Right cardiac atrium (tissue), 5 donors: ENCODE measurements at places on chromosomes 4 and X. TPM values are rescaled to one million over a fixed set of nuclear protein-coding genes. Genes with fewer than 3 reads are reported as not detected.

DNA sequence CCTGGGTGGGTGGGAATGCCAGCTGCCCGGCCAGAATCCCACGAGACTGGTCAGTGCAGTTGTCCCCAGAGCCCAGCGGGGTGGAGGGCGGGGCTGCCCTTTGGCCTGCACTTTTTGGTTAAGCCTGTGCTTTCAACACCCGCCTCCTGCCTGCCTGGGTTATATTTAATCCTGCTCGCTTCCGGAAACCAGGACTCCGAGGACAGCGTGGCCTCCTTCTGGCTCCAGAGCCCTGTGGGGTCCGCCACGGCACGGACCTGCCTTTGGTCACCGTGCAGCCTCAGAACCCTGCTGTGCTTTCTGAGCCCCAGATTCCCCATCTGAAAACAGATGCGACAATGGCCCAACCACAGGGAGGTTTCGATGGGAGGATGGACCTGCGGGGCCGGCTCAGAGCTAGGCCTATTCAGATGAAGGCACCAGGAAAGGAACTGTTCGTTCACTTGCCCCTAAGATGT, 29.4 kb upstream of the KIAA0232 start:
- DNase-seq, result peak; percentile 71

DNA sequence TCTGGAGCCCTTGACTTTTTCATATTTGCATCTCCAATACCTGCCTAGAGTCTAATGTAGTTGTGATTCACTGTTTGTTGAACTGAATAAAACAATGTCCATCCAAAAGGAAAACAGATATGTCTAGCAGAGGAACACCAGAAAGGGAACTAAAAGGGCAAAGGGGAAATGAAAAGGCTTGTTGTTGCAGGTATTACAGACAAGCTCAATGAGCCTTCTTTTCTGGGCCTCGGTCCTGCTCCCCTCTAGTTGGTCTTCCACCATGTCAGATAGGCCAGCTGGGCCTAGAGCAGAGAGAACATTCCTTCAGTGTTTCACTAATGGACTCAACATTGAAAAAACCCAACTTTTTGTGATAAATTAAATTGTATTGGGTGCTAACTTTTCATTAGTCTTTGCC, 55.4 kb downstream of the ZFX start:
- no peak for DNase-seq

DNA sequence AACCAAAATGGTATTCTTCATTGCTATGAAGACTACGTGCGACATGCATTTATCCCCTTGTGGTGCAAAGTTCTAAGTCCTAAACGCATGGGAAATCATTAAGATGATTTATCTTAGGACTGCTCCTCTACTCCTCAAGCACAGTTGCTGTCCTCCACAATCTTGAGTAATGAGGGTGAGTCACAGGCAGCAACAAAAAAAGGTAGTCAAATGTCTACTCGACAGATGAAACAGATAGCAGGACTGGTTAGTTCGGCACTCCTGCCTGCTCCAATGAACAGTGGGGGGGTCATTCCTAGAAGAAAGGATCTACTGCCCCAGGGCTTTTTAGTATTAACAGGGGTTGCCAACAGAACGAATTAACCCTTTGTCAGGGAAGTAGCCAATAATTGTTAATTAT, 233.7 kb upstream of the FGF13 start:
- DNase-seq, result no peak

DNA sequence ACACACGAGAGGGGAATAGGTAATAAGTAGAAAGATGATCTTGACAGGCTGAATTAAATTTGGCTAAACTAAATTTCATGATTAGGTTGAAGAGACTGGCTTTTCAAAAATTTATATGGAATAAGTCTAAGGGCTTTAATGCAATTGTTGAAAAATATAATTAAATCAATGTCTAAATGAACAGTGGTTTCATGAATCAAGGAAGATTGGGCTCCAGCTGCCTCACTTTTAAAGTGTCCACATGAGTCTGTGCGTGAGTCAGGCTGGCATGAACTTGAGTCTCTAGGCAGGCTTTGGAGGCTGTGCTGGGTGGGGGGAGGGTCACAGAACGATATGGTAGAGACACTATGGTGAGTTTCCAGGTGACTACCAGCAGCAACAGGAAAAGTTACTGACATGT, 111.9 kb downstream of the SORBS2 start:
- DNase-seq, result no peak

DNA sequence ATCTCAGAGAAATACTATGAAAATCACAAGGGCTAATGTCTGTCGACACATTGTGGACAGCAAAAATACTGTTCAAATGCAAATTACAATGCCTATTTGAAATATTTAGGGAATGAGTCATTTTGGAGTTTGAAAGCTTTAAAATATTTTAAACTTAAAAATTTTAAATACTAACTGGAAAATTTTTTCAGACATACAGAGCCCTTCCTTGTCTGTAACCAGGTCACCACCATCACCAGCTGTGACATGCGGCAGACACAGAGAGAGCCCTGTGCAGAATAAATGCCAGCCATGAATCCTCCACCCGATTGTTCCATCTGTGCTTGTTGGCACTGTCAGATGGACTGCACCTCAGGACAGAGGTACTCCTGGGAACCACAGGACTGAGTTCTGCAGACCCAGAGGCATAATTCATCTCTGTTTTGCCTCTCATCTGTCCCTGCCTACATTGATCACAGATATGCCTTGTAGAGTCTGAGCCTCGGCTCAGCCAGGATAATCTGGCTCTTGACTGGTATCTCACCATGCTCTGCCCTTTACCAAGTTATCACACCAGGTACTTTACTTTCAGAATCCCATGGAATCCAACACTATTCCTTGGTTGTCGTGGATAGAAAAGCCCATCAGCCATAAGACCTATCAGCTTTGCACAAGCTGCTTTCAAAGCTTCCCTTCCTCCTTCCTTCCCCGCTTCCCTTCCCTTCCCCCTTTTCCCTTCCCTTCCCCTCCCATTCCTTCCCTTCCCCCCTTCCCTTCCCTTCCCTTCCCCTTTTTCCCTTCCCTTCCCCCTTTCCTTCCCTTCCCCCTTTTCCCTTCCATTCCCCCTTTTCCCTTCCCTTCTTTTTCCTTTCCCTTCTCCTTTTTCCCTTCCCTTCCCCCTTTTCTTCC, 67.2 kb downstream of the TBC1D9 start:
- no peak for DNase-seq

DNA sequence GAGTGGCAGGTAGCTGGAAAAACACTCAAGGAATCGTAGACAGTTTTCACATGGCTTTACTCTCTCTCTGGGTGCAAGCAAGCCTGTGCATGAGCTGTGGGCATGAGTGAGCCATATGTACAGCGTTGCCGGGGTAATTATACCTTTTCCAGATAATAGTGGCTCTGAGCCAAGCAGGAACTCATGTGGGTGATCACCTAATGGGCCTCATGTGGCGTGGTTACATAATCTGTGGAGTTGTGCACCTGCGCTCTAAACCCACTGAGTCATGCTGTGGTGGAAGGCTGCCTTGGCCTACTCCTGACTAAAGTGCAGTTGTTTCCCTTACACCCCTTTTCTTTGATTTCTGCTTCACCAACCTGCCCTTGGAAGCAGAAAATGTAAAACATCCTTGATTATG, 1564.5 kb upstream of the PCDH10 start:
- no peak for DNase-seq

DNA sequence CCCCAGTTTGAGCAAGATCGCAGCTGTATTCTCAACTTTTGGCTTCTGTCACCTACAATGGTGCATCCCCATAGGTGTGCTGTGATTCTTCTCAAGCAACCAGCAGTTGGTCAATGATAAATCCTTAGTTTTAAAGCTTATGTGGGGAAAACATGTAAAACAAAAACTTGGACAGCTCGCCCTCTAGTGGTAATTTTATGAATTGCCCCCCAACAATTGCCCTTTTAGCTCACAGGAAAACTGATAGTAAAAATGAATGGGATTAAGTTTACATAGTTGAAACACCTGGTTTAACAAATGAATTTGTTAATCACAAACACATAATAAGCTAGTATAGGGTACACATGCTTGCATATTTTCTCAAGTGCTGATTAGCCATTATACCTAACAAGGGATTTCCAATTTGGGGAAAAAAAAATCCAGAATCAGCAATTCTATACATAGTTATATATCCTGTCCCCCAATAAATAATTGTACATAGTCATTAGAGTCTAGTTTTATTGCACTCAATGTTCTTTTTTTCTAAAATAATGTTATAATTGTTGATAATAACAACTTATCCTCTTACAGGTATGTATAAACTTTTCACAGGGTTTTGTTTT, 30.1 kb downstream of the TEX13A start:
- DNase-seq, result no peak

GRCh38 chr4:76430519-76431388, 4.3 kb upstream of the SHROOM3 start:
- DNase-seq, result no peak

- DNase-seq, result peak; percentile 61
Observed at GRCh38 chr4:184274286-184274951, 56.7 kb upstream of the ENPP6 start.

DNA sequence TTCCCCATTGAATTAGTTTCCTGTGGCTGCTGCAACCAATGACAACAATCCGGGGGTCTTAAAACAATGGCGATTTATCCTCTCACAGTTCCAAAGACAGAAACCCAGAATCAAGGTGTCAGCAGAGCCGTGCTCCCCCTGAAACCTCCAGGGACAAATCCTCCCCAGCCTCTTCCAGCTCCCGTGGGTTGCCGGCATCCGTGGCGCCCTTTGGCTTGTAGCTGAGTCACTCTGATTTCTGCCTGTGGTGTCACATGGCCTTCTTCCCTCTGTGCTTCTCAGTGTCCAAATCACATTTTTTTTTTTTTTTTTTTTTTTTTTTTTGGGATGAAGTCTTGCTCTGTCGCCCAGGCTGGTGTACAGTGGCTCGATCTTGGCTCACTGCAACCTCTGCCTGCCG, 64.5 kb upstream of the STX18 start:
- DNase-seq, result no peak

DNA sequence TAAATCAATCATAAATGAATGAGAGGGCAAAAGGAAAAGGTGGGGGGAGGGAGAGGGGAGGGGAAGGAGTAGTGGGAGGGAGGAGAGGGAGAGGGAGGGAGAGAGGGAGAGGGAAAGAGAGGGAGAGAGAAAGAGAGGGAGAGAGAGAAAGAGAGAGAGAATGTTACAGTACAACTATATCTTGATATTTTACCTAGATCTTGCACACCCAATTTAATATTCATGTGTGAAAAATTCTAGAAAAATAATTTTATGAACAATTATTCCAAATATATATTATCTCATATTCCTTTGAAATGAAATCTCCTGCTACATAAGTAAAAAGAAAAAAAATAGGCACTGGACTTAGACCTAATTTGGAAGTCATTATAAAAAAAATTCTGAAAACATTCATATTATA, 120.0 kb downstream of the SCLT1 start:
- no peak for DNase-seq

DNA sequence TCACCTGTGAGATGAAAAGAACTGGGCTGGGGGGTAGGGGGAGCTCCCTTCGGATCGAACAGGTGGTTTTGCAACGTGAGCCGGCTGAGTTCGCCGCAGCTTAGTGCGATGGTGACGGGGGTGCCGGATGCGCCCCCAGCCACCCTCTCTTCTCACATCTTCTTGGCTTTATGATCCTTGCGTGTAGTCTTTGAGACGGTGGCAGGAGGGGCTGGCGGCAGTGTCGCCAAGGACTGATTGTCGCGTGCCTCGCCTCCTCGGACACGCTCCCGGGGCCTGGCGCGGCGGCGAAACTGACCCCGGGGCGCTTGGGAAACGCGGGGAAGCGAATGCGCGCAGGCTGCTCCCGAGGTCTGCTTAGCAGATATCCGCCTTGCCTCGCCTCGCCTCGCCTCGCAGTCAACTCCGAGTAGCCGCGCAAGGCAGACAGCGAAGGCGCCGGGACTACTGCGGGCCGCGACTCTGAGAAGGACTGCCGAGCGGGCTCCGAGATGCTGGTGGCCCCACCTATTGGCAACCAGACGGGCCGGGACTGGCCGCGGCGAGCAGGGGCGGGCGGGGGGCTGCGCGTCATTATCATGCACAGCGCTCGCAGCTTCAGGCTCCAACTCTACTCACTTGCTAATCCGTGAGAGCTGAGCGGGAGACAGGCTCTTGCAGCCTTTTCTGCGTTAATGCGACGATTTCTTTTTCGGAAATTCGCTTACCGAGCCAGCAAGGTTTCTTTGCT, 1.5 kb downstream of the GRID2 start:
- peak; percentile 68 for DNase-seq

- no peak for DNase-seq
Observed at GRCh38 chr4:118772081-118772766, 63.7 kb downstream of the SEC24D start.

DNA sequence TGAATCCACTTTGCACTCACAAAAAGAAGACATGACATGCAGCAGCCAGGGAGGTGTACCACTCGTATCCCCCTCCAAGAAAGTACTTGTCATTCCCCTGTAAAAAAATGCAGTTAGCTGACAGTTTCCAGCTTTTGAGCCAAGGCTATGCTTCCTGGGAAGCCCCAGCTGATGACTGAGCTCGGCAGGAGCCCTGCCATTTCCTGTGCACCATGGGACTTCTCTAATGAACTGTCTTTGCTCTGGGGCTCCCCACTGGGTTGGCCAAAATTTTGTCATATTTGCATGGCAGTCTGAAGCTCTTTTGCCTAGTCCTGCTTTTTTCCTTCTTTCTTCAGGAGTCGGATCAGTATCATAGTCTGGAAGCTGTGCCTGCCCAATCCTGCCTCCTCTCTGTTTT, 104.5 kb upstream of the MAOA start:
- DNase-seq, result peak; percentile 33

DNA sequence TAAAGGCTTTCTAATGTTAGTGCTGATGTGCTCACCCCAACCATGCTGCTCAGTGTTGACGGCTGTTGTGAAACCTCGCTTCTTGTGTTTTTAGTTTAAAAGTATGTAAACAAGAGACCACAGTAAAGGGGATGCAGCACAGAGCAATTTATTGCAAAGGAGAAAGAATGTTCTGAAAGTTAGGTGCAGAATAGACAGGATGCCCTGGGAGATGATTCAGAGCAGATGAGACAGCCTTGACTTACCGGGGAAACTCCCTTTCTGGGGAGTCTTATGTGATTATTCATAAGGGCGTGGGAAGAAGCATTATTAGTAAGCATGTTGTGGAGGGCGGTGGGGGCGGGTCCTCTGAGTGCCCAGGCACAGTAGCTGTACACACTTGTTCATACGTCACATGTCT, 47.7 kb downstream of the EVC start:
- no peak for DNase-seq

DNA sequence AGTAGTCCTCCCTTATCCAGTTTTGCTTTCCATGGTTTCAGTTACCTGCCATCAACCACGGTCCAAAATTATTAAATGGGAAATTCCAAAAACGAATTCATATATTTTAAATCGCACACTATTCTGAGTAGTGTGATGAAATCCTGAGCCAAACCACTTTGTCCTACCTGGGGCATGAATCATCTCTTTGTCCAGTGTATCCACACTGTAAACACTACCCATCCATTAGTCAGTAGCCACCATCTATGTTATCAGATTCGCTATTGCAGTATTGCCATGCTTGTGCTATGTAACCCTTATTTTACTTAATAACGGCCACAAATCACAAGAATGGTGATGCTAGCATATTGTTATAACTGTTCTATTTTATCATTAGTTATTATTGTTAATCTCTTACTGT, 704.6 kb downstream of the SMARCA1 start:
- no peak for DNase-seq

GRCh38 chrX:118974908-118975671, 672 bp downstream of the LONRF3 start:
- DNase-seq, result peak; percentile 32

Gene IQCM
- total RNA-seq, result not detected

Gene CENPVL2
- not detected for total RNA-seq

Gene TRO
- 6.1 TPM for total RNA-seq

Gene TEC
- 3.7 TPM for total RNA-seq

Gene NAP1L5
- total RNA-seq, result 5.9 TPM

Gene DUX4
- total RNA-seq, result not detected

Gene HSFX4
- not detected for total RNA-seq

Gene TBC1D8B
- total RNA-seq, result 4.1 TPM

Gene SHROOM4
- 12.9 TPM for total RNA-seq

Gene MPP1
- 42.7 TPM for total RNA-seq

Gene CSAG1
- total RNA-seq, result not detected
